ENCODE measurements at places on chromosomes 12 and 14.

DNA sequence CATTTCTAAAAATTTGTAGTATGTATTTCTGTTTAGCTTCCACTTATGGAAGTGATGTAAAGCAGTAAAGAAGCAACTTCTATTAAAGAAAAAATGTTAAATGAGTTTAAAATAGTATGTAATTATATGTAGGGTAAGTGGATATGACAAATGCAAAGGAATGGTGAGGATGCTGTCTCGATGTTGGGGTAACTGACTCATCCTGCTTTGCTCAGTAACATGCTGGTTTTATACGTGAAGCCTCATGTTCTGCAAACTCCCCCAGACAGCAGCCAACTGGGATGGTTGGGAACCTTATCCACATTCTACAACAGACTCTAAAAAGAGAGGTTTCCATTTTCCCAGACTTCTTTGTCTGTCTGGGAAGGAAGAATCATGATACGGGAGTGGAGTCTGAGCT lies 1006.4 kb upstream of the TMEM132C start:
- DNase-seq, result no peak

DNA sequence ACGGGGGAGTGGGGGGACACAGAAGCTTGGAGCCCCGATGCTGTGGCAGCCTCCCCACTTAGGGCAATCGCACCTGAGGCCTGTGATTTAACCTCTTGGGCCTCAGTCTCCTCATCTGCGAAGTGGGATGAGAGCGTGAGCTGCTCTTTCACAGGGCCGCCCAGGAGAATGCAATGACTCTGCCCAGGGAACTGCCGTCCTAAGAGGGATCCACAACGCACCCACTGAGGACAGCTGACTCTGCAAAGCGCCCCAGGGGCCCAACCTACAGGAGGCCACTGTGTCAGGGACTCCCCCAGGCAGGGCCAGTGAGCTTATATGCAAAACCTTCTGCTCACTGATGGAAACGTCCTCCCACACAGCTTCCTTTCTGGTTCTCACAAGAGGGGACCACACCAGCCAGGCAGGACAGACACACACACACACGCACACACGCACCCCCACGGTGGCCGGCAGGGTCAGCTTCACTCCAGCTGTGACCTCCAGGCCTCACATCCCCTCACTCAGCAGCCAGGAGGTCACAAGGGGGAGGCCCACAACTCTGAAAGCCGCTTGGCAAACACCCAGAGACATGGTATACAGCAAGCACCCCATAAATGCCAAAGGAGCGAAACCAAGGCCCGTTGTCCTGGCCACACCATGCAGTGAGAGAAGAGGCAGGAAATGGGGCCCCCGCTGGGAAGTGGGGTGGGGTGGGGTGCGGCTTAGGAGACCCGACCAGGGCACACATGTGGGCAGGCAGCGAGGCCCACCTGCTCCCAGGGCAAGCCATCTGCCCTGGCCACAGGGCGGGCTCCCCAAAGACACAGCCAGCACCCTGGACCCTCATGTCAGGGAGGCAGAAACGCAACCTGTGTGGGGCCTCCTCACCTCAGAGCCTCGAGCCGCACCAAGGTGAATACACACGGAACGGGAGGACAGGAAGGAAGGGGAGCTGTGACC lies 73.3 kb downstream of the NCOR2 start:
- peak; percentile 37 for DNase-seq

- DNase-seq, result no peak
Observed at GRCh38 chr12:30517320-30517719, 178.3 kb downstream of the IPO8 start.

- DNase-seq, result no peak
Observed at GRCh38 chr14:88935083-88935482, 110.6 kb downstream of the TTC8 start.

- no peak for DNase-seq
Observed at GRCh38 chr12:109488051-109488665, 10.7 kb downstream of the UBE3B start.

DNA sequence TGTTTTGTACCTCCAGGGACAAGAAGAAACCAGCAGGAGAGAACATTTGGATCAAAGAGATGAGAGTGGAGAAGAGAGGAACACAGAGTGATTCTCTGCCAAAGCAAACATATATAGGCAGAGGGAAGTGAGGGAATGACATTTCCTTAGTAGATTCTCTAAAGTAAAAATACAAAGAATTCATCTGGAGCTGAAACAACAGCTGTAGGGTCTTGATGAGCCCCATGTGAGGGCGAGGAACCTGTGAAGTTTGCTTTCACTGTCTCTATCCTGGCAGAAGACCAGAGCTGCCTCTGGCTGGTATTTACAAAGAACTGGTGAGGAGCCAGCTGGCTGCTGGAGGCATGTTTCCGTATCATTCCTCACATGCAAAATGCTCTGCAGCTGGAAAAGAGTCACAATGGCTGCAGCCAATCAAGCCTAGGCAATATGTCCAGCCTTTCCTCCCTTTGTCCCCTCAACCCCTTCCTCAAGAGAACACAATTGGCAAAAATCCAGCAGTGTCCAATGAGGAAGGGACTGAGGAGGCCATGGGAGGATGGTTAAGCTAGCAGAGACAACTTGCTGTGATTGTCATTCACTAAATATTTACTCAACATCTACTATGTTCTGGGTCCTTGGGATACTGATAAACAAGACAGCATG lies 122.5 kb downstream of the PHLDA1 start:
- DNase-seq, result no peak

DNA sequence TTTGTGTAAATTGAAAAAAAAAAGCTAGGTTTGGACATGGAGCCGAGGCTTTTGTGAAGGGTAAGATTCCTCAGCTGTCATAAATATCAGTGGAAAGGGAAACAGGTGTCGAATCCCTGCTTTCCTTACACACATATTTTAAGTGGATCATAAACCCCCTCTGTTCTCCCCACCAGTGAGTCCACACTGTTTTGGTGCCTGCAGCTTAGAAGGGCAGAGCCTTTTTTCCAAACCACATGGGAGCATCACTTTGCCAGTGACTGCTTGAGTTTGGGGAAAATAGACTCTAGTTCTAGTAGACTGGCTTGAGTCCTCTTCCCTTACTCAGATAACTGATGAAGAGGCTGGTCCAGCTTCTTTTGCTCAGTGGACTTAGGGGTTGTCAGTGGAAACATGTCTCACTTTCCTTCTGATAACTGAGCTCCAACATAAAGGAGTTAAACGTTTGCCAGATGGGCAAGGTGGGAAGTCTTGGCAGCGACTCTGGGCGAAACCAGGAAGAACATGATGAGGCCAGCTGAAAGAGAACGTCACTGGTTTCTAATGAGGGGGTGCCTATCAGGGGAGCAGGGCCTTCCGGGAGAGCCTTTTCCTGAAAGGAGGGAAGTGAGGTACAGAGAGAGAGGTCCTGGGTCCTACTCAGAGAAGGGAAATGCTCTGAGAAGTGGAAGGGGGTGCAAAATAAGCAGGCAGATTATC lies 168.1 kb upstream of the PARP11 start:
- DNase-seq, result no peak

DNA sequence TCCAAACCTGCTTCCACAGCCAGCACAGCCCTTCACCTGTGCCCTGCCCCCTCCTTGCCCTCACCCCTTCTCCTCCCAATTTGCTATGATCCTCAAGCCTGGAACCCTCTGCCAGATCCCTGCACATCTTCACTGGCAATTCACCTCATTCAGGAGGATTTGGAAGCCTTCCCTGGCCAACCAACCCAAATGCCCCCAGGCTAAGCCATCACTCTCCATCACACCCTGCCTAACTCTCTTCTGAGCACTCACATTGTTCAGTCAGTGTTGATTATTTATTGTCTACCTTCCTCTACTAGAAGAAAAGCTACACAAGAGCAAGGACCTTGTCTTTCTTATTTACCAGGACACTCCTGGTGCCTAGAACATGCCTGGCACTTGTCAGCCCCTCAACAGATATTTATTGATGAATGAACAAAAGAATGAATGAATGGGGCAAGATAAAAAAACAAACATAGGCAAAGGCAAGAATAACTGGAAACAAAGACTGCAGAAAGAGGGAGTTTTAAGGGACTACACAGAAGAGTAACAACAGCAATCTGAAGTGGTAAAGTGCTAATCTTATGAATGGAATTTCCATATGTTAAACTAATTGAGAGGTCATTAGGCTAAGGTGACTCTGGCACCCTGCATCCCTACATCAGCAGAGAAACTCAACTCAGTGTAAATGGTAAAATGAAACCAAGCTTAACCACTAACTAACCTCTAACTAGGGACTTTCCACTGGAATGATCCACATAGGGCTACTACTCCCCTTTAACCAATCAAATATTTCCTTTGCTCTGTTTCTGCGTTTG lies 33.4 kb downstream of the TMTC1 start:
- DNase-seq, result no peak

DNA sequence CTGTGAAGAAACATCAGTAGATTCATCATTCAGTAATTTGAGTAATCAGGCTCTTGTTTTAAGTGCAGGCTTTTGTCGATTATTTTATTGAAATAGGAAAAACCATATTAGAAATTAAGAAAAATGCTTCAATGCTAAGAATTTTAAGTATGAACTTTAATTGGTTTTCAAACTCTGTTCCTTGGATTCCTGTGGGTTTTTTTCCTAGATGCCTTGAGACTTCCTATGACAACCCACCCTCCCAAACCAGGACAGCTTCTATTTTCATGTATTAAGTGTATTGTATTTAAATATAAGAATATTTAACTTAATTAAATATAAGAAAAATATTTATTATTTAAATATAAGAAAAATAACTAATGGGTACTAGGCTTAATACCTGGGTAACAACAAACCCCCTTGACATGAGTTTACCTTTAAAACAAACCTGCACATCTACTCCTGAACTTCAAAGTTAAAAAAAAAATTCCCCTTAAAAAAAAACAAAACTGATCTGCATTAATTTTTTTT lies 3.0 kb downstream of the ARHGAP5 start:
- no peak for DNase-seq

DNA sequence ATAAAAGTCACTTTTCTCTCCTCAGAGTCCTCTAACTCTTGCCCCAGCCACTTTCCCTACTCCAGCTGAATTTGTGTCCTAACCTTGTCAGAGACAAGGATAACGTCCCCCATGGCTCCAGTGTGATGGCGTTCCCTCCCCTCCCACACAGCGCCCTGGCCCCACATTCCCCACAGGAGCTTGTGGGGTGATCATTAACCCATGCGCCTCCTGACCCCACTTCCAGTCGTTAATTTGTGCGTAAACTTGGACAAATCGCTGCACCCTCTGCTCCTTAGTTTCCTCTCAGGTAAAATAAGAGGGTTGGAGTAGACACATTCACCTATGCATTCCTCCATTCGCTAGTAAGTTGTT lies 22.9 kb upstream of the BCDIN3D start:
- DNase-seq, result no peak

DNA sequence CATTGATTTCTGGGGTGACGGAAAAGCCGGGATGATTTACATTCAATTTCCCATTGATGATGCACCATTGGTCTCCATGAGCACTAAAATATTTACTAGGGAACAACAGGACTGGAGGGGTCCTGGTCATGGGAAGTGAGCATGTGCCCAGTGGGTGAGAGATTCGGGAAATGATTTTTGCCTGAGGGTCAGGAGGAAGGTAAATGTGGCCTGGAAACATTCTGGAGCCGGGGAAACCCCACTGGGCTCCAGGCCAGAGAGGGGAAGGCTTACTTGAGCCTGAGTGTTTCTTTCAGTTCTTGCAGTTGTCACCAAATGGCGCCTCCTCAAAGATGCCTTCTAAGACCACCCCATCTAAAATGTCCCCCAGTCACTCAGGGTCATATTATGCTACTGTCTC lies 532.3 kb upstream of the TBX3 start:
- DNase-seq, result no peak

DNA sequence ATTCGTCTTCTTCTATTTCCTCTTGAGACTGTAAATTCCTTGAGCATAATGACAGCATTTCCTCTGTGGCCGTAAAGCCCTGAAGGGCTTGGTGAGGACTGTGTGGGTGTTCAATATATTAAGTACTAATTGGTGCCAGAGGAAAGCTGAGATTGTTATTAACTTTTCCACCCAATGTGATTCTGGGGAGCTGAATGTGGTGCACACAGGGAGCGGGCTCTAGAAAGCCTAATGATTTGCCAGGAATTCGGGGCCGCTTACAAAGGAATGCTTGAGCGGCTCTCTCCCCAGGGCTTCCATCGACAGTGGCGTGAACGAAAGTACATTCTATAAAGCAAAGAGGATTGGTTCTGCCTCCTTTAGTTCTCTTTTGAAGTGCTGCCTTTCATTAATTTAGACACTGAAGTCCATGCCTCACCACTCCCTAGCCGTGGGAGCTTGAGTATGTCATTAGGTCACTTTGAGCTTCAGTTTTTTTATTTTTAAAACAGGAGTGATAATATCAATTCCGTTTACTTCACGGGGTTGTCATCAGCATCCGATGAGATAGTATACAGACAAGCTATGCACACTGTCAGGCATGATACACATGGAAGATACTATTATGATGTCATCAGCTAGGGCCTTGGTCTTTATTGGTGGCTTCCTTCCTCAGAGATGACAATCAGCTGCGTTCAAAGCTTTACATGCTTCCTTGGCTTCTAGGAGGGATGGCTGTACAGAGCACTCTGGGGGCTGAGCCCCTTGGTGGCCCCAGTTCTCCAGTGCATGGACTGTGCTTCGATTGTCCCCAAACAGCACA lies 11.0 kb upstream of the GSG1 start:
- DNase-seq, result no peak

DNA sequence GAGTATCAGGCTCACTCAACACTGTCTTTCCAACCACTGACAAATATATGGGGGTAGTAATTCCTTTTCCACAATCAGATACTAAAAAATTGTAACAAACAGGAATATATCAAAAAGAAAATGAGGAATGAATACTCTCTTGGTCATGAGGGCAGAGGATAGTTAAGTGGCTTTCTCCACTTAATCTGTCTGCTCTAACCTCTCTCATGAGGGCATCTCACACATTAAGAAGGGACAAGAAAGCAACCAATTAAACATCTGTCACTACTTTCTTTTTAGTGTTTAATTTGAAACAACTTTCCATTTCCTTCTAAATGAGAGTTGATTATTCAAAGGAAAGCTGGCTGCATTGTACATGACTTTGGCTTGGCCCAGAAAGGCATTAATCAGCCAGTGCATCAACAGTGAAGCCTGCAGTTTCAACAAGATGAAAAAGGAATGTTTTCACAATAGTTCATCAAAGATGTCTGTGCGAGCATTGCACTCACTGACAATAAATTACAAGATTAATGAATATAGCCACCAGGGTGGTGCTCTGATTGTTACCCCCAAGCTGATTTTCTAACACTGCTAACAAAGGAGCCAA lies 142.0 kb downstream of the SEC23A start:
- no peak for DNase-seq

- DNase-seq, result no peak
Observed at GRCh38 chr12:81843599-81843998, 84.4 kb upstream of the PPFIA2 start.

GRCh38 chr12:70267550-70267949 lies 24.3 kb downstream of the CNOT2 start:
- no peak for DNase-seq

- no peak for DNase-seq
Observed at GRCh38 chr12:72610342-72610741, 338.2 kb downstream of the TRHDE start.

DNA sequence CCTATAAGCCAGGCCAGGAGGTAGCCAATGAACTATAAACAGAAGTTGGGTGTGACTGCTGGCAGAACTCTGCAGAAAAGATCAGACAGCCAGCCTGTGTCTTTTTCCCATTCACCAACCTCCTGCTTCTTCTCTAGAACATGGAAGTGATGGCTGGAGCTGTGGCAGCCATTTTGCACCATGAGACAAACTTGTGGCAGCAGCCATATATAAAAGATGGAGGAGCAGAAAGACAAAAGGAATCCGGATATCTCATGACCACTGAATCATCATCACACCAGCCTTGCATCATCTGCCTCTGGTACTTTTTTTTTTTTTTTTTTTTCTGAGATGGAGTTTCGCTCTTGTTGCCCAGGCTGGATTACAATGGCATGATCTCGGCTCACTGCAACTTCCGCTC lies 8.7 kb downstream of the BEGAIN start:
- DNase-seq, result no peak

Measured in stimulated activated CD4-positive, alpha-beta T cell treated with anti-CD3 and anti-CD28 coated beads, Interleukin-1b, Interleukin-23, amount 100 ng/mL, for 4 hours (primary cell).